Spleen (tissue), 13 donors: ENCODE measurements at places on chromosomes 16 and 17. TPM values are rescaled to one million over a fixed set of nuclear protein-coding genes. Genes with fewer than 3 reads are reported as not detected.

DNA sequence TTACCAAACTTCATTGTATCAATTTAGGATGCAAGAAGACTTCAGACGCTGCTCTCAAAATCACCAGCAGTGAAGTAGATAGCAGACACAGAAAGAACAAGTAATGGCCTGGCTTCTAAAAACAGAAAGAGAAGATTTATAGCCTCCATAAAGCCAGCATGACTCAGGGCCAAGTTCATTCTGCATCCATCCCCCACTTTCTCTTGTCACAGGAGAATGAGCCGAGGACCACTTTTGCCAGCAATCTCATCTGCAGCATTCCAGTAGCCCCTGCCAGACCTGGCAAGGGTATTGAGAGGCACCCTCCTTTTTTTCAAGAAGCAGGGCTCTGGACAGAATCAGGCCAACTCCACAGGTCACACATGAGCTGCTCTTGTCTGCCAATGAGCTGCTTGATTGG, 355.4 kb upstream of the SOX9 start:
- H3K27ac ChIP-seq, result no peak overlapping the region
- no peak overlapping the region for H3K4me3 ChIP-seq
- no peak for DNase-seq

DNA sequence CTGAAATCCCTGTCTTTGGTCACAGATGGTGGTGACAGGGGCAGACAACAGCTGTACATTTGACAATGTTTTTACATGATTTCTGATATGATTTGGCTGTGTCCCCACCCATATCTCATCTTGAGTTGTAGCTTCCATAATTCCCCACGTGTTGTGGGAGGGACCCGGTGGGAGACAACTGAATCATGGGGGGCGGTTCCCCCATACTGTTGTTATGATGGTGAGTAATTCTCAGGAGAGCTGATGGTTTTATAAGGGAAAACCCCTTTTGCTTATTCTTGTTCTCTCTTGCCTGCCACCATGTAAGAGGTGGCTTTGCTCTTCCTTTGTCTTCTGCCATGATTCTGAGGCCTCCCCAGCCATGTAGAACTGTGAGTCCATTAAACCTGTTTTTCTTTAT, 353.9 kb downstream of the CPPED1 start:
- H3K27me3 ChIP-seq, result no peaks in the 10 kb centered on the region
- H3K4me3 ChIP-seq, result no peak overlapping the region

- H3K27me3 ChIP-seq, result peaks cover 32% of the 10 kb centered on the region
- H3K36me3 ChIP-seq, result peaks cover 9% of the 10 kb centered on the region
- peak overlapping the region; percentile 34 for H3K4me3 ChIP-seq
- peaks cover 86% of the 10 kb centered on the region for H3K4me1 ChIP-seq
These were observed 1.3 kb upstream of the PCGF2 start for GRCh38 chr17:38749223-38750043.

- peaks cover 34% of the 10 kb centered on the region for H3K4me1 ChIP-seq
- H3K36me3 ChIP-seq, result peaks cover 90% of the 10 kb centered on the region
- no peaks in the 10 kb centered on the region for H3K27me3 ChIP-seq
- DNase-seq, result no peak
- H3K4me3 ChIP-seq, result no peak overlapping the region
These were observed 64.8 kb downstream of the SEC14L1 start for GRCh38 chr17:77205396-77206125.

GRCh38 chr16:19213885-19214284, 45.8 kb downstream of the SYT17 start:
- H3K4me1 ChIP-seq, result peaks cover 12% of the 10 kb centered on the region
- no peak for DNase-seq
- H3K4me3 ChIP-seq, result no peak overlapping the region
- no peaks in the 10 kb centered on the region for H3K36me3 ChIP-seq
- H3K27ac ChIP-seq, result no peak overlapping the region

DNA sequence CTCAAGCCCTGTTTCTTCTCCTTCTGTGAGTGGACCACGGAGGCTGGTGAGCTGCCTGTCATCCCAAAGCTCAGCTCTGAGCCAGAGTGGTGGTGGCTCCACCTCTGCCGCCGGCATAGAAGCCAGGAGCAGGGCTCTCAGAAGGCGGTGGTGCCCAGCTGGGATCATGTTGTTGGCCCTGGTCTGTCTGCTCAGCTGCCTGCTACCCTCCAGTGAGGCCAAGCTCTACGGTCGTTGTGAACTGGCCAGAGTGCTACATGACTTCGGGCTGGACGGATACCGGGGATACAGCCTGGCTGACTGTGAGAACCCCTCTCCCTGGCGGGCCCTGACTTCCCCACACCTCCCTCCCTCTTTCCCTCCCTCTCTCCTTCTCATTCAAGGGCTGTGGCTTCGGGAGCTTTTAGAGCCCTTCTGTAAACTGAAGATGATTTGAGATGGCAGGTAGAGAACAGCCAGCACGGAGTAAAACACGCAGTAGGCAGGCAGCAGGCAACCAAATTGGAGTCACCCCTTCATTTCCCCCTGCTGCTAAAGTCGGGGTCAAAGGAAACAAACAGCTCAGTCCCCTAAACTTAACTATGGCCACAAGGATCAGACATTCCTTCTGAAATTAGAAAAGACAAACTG, 3.9 kb downstream of the SPACA3 start:
- no peak overlapping the region for H3K27ac ChIP-seq
- no peaks in the 10 kb centered on the region for H3K36me3 ChIP-seq
- H3K4me1 ChIP-seq, result peaks cover 7% of the 10 kb centered on the region
- DNase-seq, result no peak
- peaks cover 19% of the 10 kb centered on the region for H3K27me3 ChIP-seq

CCT6B gene
- total RNA-seq, result 1.5 TPM

G6PC1 gene
- not detected for total RNA-seq

- H3K4me3 ChIP-seq, result no peak overlapping the region
- no peaks in the 10 kb centered on the region for H3K27me3 ChIP-seq
- peaks cover 54% of the 10 kb centered on the region for H3K4me1 ChIP-seq
- peak overlapping the region; percentile 92 for H3K27ac ChIP-seq
- H3K36me3 ChIP-seq, result peaks cover 40% of the 10 kb centered on the region
These were observed 24.3 kb downstream of the TK2 start for GRCh38 chr16:66525396-66526180.

DNA sequence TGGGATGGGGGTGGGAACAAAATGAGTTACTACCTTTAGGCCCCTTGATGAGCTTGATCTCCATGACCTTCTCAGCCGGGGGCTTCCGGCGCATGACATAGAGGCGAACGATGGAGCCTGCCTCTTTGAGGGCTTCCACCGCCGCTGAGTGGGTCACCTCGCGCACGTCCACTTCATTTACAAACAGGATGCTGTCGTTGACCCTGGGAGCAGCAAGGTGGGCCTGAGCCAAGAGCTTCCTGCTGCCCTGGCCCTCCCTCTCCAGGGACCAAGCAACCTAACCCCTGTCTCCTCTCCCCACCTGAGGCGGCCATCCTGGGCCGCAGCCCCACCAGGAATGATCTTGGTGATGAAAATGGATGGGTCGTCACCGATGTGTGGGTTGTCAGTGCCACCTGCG, 16.2 kb downstream of the DLG4 start:
- H3K27ac ChIP-seq, result no peak overlapping the region
- no peaks in the 10 kb centered on the region for H3K4me1 ChIP-seq
- peak; percentile 75 for DNase-seq
- no peaks in the 10 kb centered on the region for H3K27me3 ChIP-seq

DNA sequence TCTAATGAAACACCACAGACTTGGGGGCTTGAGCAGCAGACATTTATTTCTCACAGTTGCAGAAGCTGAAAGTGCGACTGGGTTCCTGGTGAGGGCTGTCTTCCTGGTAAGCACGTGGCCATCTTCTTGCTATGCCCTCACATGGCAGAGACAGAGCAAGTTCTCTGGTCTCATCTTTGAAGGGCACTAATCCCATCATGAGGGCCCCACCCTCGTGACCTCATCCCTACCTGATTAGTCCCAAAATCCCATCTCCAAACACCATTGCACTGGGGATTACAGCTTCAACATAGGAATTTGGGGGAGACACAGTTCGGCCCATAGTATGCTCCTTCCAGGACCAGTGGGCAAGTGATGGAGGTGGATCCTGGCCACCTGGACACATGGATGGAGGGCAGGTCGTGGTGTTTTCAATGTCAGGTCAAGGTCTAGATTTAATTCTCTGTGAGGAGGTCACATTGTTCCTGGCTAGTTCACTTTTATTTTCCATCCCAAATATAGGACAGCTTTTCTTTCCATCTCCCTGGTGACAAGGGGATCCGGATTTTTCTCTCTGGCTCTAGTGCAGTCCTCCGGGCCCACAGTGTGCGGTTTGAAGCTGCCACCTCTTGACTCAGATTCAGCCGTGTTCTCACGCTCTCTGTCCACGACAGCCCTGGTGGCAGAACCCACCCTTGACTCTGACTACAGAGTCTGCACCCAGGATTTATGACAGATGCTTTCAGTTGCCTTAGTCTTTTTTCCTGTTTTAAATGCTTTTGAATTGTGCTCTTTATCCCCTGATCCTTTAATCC, 160.5 kb upstream of the NOL11 start:
- no peaks in the 10 kb centered on the region for H3K4me1 ChIP-seq
- H3K4me3 ChIP-seq, result no peak overlapping the region
- DNase-seq, result no peak
- no peak overlapping the region for H3K27ac ChIP-seq
- no peaks in the 10 kb centered on the region for H3K36me3 ChIP-seq

DNA sequence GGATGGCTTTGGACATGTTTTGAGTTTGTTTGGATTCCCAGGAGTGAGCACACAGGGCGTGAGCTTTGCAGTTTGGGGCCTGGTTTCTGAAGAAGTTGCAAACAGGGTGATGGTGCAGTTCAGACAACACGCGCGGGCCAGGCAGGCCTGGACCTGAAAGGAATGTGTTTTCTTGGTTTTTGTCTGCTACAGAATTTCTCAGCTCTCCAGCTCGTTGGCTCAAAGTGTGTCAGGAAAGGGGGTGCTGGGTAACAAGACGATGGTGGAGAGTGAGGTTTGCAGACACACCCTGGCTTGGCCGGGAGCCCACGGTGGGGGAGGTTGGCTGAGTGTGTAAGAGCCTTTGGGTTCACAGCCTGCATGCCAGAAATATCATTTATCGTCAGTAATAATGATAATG, 82.3 kb downstream of the CMIP start:
- H3K4me3 ChIP-seq, result no peak overlapping the region
- DNase-seq, result peak; percentile 56
- H3K4me1 ChIP-seq, result peaks cover 91% of the 10 kb centered on the region
- no peaks in the 10 kb centered on the region for H3K27me3 ChIP-seq
- no peaks in the 10 kb centered on the region for H3K36me3 ChIP-seq

DNA sequence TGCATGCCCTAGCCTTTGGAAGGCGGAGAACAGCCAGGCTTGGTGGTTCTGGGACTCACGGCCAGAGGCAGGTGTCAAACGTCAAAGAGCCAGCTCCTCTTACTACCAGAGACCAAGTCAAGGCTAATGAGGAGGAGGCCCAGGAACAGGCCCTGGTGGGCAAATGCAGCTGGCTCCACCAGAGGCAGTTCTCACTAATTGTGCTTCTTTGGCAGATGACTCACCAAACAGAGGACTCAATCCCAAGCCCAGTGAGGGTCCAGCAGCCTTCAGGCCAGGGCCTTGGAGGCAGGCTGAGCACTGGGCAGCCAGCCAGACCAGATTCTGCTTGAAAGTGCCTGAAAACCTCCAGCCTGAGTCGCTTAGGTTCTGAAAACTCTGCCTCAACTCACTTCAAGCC, 336.5 kb upstream of the CDH5 start:
- no peak overlapping the region for H3K4me3 ChIP-seq
- no peak for DNase-seq
- H3K27ac ChIP-seq, result no peak overlapping the region
- H3K27me3 ChIP-seq, result no peaks in the 10 kb centered on the region
- no peaks in the 10 kb centered on the region for H3K36me3 ChIP-seq

DNA sequence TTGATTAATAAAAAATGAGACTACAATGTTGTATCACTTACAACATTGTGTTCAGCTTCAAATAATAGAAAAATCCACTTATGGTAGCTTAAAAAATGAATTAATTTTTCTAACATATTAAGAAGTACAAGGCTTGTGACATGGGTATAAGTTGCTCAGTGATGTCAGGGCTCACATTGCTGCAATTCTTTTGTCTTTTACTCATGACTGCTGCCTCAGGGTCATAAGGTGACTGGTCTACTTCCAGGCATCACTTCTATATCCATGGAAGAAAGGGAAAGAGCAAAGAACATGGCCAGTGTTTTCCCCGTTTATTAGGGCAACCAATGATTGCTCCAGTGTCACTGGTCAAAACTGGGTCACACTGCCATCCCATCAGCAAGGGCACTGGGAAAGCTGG, 295.3 kb downstream of the MAP2K4 start:
- no peaks in the 10 kb centered on the region for H3K36me3 ChIP-seq
- H3K4me3 ChIP-seq, result no peak overlapping the region
- DNase-seq, result no peak
- no peak overlapping the region for H3K27ac ChIP-seq
- no peaks in the 10 kb centered on the region for H3K4me1 ChIP-seq
